Activated CD8-positive, alpha-beta memory T cell treated with anti-CD3 and anti-CD28 coated beads for 24 hours (primary cell): ENCODE measurements at places on chromosomes 7 and 10.

DNA sequence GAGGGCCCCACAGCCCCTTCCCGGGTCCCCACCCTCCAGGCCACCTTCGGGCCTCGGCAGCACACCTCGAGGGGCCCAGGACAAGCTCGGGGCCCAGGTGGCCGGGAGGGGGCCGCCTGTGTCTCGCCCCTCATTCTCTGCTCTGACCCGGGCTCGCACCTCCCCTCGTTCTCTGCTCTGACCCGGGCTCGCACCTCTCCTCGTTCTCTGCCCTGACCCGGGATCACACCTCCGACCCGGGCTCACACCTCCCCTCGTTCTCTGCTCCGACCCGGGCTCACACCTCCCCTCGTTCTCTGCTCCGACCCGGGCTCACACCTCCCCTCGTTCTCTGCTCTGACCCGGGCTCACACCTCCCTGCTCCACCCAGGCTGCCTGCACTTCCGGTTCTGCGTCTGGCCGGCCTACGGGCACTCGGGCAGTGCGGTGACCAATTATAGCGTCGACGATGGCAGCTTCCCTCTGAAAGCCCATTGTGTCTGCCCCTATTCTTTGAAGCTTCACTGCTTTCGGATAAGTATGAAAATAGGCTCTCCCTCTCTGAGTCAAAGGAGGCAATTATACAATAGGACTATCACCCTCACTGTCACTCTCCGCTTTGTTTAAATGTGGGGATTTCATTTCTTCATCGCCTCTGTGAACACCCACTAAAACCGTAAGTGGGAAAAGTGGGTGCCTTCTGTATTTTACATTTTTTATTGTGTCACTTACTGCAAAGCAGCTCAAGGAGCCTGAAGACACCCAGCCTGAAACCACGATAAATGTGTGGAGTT is 457.4 kb downstream of the DNAJB6 start:
- no peak for DNase-seq

DNA sequence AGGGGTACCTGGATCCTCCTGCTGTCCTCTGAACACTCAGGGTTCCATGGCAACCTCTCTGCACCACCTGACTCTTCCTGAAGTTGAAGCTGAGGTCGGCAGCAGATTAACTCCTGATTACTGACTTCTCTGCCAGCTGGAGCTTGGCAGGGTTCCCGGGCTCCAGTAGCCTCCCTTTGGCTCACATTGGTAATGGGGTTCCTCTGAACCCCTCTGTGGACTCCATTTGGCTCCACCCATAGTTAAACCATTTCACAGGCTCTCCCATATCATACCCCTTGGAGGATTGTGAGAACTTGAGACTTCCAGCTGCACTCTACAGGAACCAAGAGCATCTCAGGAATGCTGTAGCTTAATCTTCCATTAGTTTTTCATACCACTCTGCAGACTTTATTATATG is 292.5 kb downstream of the HDAC9 start:
- no peak for DNase-seq

DNA sequence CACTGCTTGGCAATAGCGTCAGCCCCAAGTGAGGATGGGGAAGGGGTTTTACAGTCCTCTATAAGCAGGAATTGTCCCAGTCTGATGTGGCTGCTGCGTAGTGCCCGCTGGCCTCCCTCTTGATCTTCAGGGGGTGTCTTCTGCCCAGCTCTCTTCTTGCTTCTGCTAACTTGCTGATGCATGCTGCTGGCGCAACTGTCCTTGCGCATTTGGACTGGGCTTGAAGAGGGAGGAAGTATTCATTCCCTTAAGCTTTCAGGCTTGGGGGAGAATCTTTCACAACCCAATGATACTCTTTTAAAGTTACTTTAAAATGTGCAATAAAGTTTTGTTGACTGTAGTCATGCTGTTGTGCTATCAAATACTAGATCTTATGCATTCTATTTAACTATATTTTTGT is 10.3 kb downstream of the GALNT11 start:
- DNase-seq = no peak

DNA sequence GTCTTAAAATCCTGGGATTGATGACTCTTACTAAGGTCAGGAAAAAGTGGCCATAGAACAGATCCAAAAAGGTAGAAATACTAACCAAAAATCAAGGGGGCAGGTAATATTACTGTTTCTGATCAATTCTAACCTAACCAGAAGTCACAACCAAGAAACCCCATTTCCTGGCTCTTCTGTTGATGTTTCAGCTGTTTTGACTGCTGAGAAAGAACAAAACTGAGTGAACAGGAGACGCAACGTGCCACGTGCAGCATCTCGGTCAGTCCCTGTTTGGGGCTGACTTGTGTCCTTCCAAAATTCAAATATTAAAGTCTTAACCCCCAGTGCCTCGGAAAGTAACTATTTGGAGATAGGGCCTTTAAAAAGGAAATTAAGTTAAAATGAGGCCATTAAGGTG is 56.8 kb downstream of the JAZF1 start:
- no peak for DNase-seq

GRCh38 chr10:10432296-10433035 is 585.2 kb upstream of the CELF2 start:
- no peak for DNase-seq

- DNase-seq = no peak
Measured at GRCh38 chr7:158662610-158663427, 41.8 kb downstream of the NCAPG2 start.

- DNase-seq = no peak
Measured at GRCh38 chr7:36792421-36792820, 68.1 kb upstream of the AOAH start.

GRCh38 chr10:70364772-70365091 is 17.7 kb downstream of the LRRC20 start:
- DNase-seq = no peak

DNA sequence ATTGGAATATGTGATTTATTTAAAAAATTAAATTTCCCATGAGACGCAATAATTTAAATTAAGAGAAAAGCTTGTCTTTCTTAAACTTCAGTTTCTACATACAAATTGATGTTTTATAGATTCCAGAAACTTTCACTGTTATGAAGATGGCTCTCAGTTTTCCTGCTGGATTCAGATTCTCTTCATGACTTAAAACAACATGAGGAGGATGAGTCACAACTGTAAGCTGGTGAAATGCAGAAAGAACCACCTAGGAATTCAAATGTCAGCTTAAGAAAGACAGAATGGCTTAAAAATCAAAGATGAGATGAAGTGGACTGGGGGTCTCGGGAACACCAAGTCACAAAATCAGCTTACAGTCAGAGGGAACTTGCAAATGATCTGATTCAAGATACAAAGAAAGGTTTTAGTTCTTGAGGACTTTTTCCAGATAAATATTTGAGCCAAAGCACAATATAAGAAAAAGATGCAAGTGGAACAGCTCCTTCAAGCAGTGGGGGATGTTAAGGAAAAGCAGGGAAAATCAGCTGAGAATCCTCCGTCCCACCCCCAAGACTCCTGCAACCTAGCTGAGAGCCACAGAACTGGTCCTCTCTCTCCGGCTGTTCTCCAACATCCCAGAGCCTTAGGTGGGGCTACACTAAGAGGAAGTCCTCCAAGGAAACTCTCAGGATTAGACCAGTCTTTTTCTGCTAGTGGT is 279.8 kb downstream of the KCNMA1 start:
- no peak for DNase-seq

- no peak for DNase-seq
Measured at GRCh38 chr7:39516498-39516897, 49.7 kb upstream of the YAE1 start.

DNA sequence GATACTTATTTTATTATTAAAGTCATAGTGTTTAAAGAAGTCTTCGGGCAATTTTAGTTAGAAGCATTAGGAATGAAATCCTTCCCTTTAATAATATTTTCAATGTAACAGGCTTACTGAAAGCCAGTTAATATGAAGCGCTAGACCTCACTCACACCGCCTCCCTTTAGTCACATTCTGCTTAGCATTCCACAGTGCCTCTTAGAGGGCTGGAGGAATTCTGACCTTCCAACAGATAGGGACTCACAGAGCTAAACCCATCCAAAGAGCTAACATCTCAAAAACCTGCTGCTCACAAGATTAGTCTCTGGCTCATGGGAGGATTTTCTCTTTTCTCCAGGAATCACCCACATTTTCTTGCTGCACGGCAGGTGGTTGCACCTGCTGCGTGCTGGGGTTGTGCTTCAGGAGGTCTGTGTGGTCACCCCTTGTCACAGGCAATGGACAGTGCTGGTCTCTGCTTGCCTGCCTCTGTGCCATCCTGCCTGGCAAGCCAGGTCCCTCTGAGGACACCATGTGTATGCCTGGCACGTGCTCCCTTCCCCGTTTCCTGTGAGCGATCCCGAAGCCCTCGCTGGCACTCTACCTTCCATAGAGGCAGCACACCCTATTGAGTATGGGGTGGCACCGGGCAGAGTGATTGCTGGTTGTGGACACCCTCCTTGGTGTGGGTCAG is 91.8 kb downstream of the KLF6 start:
- no peak for DNase-seq

DNA sequence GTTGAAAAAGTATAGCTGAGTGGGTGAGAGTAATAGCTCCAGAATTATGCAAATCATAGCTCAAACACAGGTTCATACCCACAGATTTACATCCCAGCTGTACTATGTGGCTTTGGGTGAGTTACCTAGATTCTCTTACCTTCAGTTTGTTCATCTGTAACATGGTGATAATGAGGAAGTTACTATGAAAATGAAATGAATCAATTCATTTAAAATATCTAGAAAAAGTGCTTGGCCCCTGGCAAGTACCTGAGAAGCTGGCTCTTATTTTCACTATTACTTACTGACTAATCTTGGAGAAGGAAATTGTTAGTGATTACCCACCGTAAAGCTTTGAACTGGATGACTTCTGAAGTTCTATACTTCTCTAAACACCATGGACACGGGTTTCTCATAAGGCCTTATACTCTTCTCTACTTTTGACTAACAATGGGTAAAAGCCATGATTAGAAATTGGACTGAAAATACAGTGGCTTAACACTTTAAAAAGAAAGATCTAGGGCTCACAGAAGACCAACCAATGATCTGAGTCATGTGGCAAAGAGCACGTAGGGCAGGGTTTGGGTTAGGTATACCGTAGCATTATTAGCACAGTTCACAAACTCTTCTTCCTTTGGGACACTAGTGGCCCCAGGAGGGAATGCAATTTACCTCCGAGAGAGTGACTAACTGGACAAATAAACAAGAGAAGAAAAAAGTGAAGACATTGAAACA is 149.2 kb downstream of the PLPP4 start:
- DNase-seq = no peak

- DNase-seq = no peak
Measured at GRCh38 chr10:121405549-121405948, 192.7 kb downstream of the FGFR2 start.

DNA sequence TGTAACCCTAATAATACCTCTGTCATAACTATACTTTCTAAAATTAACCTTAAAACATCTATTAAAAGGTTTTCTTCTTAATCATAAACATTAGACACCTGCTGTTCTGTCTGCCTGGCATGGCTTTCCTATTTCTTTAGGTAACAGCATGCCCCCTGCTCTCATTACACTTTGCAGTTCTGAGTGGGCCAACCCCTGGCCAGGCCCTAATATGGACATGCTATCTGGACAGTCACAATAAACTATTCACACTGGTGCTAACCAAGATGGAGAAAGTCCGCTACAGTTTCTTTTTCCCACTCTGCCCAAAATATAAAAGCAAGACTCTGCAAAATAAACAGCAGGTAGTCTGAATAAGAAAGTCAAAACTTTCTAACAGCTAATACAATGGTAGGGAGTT is 84.0 kb downstream of the ELAPOR2 start:
- no peak for DNase-seq

- no peak for DNase-seq
Measured at GRCh38 chr7:8785081-8785480, 351.7 kb downstream of the NXPH1 start.

GRCh38 chr7:139860090-139860775 is 31.2 kb downstream of the TBXAS1 start:
- no peak for DNase-seq

DNA sequence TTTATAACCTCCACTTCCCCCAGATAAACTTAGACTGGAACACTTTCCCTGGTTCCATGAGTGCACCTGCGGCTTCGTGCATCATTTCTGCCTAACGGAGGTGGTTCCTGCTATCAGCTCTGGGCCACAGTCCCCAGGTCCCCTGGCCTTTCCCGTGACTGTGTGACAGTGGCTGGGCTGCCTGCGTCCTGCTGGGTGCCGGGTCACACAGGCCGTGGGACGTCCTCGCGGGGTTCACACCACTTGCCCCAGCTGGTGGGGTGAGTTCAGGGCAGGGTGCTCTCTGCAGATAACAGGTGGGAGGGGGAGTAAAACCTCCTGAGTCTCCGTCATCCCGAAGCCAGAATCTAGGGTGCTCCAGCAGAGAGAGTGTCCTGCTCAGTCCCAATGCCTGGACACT is 58.7 kb upstream of the CFAP46 start:
- DNase-seq = no peak

DNA sequence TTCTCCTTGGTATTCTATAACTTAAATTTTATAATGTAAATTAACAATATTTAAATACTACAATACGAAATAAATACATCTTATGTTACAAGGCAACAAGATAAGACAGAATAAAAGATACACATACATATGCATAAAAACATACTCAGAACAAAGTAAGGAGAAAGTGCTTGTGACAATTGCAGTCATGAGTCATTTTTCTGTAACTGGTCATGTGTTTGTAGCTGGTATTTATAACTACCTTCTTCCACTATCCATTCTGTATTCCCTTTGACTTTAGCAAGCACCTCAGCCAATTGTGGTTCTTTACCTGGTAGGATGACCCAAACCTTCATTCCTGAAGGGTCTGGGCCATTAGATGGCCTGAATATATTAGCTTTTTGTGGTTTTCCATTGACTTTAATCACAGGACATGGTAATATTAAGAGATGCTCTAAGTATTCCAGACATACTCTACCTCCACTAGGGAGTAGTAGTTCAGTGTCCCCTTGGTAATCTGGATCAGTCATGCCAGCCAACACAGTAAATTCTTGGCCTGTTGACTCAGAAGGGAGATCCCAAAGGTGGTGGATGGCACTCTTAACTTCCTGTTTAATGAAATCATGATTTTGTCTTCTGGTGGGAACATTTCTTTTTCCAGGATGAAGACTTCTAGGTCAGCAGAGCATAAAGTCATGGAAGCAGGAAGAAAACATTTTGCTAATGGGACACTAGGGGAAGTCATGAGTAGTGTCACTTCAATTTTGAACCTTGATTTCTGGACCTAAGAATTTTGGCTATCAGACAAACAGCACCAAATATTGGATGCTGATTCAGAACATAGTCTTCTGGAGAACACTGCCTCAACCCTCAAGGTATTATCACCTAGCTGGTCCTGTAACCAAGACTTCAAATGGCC is 733.7 kb upstream of the IGFBP3 start:
- DNase-seq = no peak

- no peak for DNase-seq
Measured at GRCh38 chr7:88003581-88003980, 69.5 kb downstream of the ADAM22 start.

GRCh38 chr7:94386416-94386815 is 8.3 kb upstream of the COL1A2 start:
- DNase-seq = no peak

DNA sequence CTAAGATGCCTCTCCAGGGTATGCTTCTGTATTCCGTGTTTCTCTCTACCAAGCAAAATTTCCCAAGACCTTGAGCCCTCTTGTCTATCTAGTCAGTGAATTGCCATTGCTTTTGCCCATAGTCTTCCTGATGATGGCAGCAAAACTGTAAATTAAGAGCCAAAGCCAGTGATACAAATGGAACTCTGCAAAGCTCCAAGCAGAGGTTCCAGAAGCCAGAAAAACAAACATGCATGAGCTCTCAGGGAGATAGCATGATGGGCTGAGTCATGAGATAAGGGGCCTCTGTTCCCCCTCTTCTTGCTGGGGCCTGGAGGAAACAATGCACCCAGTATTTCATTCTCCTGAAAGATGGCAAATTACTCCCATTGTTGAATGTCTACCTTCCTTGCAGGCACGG is 24.7 kb downstream of the LSMEM1 start:
- DNase-seq = no peak

- DNase-seq = no peak
Measured at GRCh38 chr10:49025347-49025983, 85.8 kb upstream of the LRRC18 start.
